CD4-positive, alpha-beta T cell treated with Interleukin-6 for 4 hours (primary cell): ENCODE measurements at places on chromosomes 6 and 20.

GRCh38 chr20:21623781-21624094 is 81.7 kb upstream of the PAX1 start:
- DNase-seq = no peak

DNA sequence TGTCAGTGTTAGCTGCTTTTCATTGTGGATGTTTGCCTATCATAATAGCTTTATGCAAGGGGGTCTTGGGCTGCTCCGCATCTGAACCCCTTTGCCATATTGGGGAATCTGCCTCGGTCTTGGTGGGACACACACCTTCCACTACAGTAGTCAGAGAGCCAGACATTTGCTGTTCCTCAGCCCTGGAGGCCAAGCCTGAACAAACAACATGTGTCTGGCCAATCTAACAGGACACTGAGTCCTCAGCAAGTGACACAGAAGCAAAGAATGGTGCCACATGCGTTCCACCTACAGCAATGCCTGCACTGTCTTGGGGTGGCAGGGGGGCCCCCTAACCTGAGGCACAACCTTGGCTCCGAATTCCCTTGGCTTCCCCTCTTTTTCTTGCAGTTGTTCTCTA is 243.9 kb downstream of the LY86 start:
- DNase-seq = no peak

DNA sequence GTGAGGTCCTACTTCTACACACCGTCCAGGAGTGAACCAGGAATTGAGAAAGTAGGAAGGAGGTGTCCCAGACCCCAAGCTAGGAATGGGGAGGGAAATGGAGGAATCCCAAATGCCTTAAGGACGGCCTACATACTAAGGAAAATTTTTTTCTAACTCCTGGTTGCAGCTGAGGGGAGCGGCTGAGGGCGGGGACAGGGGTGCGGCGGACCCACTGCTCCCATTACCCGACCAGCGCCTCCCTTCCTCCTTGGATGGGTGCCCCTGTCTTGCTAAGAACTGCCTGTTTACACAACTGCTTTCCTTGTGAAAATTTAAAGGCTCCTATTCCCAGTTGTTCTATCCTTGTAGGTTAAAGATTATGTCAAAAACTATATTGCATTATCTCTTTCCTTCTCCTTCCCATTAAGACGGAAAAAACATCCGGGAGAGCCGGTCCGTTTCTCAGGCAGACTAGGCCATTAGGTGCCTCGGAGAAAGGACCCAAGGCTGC is 699 bp upstream of the HSPA1B start:
- DNase-seq = peak; percentile 56

- no peak for DNase-seq
Measured at GRCh38 chr6:100203400-100203799, 209.4 kb upstream of the MCHR2 start.
